ENCODE measurements at places on chromosomes 7 and 10.

- no peak for DNase-seq
These were observed 13.5 kb downstream of the RPA3 start for GRCh38 chr7:7704867-7705266.

- no peak for DNase-seq
These were observed 401.2 kb downstream of the THSD7A start for GRCh38 chr7:11430841-11431240.

DNA sequence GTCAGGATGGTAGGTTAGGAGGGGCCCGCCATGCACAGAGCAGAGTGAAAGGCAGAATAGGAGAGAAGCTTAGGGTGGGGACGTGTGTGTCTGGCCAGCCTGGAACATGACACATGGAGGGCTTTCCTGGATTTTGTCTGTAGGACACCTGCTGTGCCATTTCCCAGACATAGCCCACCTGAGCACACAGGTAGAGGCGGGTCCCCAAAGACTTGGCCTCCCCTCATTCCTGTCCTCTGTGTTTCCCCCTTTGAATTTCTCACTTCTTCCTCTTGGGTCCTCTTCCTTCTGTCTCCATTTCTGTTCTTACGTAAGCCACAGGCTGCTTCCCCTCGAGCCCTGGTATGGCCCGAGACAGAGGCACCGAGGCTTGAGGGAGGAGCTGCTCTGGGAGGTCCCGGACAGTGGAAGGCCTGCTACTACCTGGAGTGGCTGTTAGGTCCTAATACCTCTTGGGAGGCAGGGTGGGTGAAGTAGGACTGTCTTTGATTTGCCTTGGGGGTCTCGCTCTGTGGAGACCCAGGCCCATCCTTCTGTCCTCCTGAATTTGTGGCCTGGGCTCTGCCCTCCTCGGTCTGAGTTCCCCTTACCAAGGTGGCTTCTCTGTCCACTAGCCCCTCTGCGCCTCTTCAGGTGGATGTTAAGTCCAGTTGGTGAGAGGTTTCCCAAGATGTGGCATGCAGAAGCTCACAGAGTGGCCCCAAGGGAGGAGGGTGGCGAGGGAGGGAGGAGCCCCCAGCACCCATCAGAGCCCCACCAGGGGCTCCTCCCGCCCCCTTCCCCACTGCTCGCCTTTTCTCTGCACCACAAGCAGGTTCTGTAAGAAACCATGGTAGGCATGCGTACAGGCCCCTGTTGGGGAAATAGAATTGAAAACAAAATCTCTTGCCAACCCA is 5.5 kb downstream of the ZNF775 start:
- no peak for DNase-seq

- no peak for DNase-seq
These were observed 170.4 kb upstream of the NRG3 start for GRCh38 chr10:81704596-81704995.

DNA sequence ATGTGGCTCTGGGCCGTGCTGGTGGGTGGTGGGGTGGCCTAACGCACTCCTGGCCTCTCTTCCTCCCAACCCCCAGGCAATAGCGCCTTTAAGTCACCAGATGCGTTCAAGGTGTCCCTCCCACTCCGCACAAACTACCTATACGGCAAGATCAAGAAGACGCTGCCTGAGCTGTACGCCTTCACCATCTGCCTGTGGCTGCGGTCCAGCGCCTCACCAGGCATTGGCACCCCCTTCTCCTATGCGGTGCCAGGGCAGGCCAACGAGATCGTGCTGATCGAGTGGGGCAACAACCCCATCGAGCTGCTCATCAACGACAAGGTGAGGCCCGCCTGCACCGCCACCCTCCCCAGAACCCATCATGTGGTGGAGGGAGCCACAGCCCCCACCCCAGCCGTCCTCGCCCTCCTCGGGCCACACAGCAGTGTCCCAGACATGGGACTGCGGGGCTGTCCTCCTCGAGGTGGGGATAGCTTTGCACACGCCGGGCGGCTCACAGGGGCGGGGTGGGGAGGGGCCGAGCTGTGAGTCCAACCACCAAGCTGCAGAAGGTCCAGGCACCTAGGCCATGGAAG is 7.8 kb downstream of the NPTX2 start:
- no peak for DNase-seq

- DNase-seq = peak; percentile 56
These were observed 27.1 kb upstream of the TNRC18 start for GRCh38 chr7:5450549-5451327.

DNA sequence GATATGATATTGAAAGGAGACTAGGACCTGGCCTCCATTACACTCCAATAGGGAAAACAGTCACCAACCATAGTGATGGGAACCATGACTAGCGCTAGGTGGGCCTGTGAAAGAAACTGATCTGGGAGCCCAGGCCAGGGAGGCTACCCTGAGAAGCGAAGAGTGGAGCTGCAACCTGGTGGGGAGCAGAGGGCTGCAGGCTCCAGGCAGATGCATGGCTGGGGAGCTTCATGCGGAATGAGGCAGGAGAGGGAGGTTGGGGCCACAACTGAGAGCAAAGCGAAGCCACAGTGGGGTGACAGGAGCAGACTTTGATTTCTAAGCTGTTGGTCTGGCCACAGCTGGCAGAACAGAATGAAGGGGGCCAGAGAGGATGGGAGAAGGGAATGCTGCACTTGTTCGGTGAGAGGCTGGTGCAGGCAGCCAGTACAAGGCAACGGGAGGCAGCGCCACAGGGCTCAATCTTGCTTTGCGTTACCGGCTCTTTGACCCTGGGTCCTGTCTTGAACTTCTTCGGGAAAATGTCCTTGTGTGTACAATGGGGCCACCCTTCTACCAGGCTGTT is 88.4 kb downstream of the TACC2 start:
- DNase-seq = no peak

GRCh38 chr7:143408686-143409561 is at the start of gene EPHA1:
EPHA1 (minus strand) TSS chr7:143408856; CDS start chr7:143408805, 51 bp downstream.
- peak; percentile 45 for DNase-seq

GRCh38 chr7:77954773-77955555 is 156.4 kb downstream of the PHTF2 start:
- DNase-seq = no peak

DNA sequence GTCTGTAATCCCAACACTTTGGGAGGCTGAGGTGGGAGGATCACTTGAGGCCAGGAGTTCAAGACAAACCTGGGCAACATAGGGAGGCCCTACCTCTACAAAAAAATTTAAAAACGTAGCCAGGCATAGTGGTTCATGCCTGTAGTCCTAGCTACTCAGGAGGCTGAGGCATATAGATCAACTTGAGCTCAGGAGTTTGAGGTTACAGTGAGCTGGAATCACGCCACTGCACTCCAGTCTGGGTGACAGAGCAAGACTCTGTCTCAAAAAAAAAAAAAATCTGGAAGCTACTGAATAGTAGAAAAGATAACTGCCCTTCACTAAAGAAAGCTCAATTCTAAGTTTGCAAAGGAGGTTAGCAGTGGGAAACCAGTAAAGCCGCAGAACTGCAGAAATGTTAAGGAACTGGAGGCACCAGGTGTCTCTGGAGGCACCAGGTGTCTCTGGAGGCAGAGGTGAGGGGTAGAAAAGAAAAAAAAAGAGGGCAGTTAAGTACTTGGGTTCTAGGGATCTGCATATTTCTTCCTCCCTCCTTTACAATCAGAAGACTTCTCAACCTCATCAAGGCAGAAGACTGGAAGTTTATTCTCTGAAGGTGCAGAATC is 56.5 kb downstream of the RNLS start:
- no peak for DNase-seq

GRCh38 chr7:157442456-157442855 is 105.7 kb downstream of the DNAJB6 start:
- DNase-seq = no peak

GRCh38 chr7:71424166-71425035 is 292.5 kb downstream of the GALNT17 start:
- DNase-seq = no peak

DNA sequence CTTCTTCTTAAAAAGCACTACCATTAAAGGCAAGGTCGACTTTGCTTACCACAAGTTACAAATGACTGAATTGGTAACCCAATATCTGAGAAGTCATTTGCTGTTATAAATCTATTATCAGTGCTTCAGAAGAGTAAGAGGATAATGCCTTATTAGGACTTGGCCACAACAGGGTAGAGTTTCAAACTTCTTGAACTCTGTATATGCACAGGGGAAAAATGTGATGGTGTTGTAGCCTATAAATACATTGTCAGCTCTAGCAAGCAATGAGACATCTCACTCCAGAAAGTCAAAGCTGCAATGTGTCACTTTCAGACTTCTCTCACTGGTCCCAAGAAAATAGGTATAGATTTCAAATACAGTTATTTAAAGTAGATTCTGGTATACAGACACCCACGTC is 9.3 kb downstream of the TFEC start:
- no peak for DNase-seq

- no peak for DNase-seq
These were observed 215.4 kb upstream of the LRGUK start for GRCh38 chr7:133911724-133912123.

DNA sequence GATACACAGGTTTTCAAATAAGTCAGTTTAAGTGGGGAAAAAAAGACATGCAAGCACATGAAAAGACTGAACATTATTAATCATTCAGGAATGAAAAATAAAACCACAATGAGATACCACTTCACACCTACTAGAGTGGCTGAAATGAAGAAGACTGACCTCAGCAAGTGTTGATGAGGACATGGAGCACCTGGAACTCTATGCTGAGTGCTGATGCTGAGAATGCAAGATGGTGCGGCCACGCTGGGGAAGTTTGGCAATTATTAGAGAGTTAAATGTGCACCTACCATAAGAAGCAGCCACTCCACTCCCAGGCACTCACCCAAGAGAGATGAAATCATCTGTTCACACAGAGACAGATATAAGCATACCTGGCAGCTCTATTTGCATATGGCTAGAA is 32.9 kb upstream of the ELFN1 start:
- no peak for DNase-seq

- no peak for DNase-seq
These were observed 2.2 kb upstream of the LOXL4 start for GRCh38 chr10:98270073-98270740.

GRCh38 chr7:146826329-146826728 is 709.7 kb downstream of the CNTNAP2 start:
- DNase-seq = no peak

GRCh38 chr10:51063166-51063565 is 11.1 kb upstream of the PRKG1 start:
- no peak for DNase-seq

DNA sequence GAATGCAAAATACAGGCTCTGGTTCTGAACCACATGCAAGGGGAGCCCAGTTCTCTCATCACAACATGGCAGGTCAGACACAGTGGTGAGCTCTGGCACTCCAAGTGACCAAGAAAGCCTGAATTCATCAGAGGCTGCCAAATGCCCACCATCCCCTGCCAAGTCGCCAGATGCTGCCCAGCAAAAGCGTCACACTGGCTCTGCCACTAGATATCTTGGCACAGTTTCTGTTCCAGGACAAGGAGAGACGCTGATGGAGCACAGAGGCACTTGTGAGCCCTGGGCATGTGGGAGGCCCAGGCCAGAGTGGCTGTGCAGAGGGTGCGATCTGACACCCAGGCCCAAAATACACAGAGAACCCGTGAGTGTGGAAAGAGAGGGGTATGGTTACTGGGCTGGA is 57.8 kb downstream of the GAD2 start:
- no peak for DNase-seq

- no peak for DNase-seq
These were observed 16.9 kb upstream of the GGCT start for GRCh38 chr7:30521532-30521931.

GRCh38 chr10:53573498-53573897 is 800.9 kb upstream of the MBL2 start:
- DNase-seq = no peak

DNA sequence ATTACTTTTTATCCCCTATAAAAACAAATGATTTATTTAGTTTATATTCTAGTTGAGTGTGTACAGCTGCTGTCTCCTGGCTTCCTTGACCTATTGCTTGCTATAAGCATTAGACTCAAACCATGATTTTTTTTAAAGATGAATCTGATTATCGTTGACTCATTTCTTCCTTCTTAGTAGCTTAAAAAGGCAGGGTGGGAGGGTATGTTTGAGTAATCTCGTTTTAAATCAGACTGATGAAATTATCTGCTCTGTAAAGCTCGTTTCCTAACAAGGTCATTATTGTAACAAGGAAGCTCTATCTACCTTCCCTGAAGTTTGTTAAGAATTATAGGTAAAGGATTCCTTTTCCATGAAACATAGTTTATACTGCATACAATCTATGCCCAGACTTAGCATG is 276.3 kb upstream of the KCND2 start:
- no peak for DNase-seq

DNA sequence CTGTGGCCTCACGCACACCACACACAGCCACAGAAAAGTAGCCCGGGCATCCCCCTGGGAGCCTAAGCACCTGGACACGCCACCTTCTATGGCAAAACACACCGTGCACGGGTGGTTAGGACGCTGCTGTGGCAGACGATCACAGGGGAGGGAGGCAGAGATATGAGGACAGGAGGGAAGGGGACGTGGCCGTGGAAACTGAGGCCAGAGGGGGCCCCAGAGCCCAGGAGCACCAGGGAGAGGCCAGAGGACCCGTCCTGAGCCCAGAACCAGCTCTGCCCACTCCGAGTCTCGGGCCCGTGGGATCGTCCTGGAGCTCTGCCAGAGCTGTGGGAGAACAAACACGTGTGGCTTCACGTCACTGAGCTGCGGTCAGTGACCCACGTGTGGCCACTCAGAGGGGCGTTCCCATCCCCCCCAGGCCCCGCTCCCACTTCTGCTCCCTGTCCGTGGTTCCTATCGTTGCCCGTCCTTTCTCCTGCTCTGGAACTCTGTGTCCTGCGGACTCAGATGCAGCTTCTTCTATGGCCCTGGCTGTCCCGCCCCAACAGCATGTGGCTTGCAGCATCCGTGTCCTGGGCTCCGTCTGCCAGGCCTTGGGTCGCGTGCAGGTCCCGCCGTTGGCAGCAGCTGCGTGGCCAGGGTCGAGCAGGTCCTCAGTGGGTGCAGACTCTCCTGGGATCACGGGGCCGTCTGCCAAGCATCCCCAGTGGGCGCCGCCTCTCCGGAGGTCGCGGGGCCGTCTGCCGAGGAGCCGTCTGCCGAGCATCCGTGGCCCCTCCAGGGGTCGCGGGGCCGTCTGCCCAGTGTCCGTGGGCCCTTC is 31.0 kb downstream of the GET4 start:
- DNase-seq = peak; percentile 62

- DNase-seq = no peak
These were observed 285.4 kb downstream of the SNX13 start for GRCh38 chr7:17654940-17655339.

DNA sequence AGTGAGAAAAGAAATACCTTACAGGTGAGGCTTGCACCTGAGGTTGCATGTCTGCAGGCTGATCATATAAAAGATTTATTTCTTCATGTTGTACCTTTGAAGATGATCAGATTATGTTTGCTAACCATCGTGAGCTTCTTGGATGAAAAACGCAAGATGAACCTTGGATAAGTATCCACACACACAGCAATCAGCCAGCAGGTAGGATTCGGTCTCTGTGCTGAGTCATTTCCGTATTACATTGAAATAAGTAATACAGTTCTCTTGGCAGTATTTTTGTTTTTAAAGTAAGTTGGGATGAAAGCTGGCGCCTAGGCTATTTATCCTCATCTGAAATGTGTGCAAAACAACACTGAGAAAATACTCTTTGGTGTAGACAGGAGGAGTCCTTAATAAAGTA is 109.0 kb upstream of the PRKCQ start:
- no peak for DNase-seq

- no peak for DNase-seq
These were observed 119.6 kb downstream of the ITIH5 start for GRCh38 chr10:7547206-7547605.

GRCh38 chr10:77175631-77176222 is 461.9 kb downstream of the KCNMA1 start:
- no peak for DNase-seq

GRCh38 chr10:49645871-49646870 is 32.3 kb downstream of the CHAT start:
- DNase-seq = no peak
